ENCODE measurements at places on chromosomes 16 and 17.

DNA sequence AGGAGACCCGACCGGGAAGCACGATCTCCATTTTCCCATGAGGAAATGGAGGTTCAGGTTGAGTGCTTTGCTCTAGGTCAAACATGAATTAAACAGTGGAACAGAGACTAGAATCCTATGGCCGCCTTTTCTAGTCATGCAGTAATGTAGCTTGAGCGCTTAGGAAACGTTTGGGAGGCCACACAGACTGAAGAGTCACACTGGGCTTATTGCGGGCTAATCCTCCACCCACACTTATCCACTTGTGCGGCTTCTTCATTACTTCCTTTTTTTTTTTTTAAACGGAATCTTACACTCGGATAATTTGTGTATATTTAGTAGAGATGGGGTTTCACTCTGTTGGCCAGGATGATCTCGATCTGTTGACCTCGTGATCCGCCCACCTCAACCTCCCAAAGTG lies 26.0 kb downstream of the CACNG3 start:
- no peak for DNase-seq

DNA sequence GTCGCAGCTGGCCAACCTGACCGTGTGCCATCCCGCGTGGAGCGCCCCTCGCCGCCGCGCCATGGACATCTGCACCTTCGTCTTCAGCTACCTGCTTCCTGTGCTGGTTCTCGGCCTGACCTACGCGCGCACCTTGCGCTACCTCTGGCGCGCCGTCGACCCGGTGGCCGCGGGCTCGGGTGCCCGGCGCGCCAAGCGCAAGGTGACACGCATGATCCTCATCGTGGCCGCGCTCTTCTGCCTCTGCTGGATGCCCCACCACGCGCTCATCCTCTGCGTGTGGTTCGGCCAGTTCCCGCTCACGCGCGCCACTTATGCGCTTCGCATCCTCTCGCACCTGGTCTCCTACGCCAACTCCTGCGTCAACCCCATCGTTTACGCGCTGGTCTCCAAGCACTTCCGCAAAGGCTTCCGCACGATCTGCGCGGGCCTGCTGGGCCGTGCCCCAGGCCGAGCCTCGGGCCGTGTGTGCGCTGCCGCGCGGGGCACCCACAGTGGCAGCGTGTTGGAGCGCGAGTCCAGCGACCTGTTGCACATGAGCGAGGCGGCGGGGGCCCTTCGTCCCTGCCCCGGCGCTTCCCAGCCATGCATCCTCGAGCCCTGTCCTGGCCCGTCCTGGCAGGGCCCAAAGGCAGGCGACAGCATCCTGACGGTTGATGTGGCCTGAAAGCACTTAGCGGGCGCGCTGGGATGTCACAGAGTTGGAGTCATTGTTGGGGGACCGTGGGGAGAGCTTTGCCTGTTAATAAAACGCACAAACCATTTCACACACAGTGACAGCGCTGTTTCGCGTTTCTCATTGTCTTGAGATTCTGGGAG lies 2.0 kb upstream of the ZACN start:
- DNase-seq, result no peak

DNA sequence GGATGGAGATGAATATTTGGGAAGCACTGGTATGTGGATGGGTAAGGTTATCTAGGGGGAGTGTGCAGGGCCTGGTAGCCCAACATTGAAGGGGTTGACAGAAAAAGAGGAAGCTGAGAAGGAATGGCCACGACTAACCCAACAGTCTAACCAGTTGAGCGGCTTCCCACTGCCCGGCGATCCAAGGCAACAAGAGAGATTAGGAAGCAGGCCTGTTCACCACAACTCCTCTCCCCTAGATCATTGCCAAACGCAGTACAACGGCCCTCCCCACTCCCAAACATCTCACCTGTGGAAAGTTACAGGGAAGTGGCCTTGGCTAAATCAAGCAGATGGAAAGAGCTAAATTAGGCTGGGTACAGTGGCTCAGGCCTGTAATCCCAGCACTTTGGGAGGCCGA lies 11.2 kb upstream of the RANGRF start:
- DNase-seq, result no peak

- no peak for DNase-seq
Measured at GRCh38 chr16:68636064-68636560, 9.0 kb upstream of the CDH3 start.

DNA sequence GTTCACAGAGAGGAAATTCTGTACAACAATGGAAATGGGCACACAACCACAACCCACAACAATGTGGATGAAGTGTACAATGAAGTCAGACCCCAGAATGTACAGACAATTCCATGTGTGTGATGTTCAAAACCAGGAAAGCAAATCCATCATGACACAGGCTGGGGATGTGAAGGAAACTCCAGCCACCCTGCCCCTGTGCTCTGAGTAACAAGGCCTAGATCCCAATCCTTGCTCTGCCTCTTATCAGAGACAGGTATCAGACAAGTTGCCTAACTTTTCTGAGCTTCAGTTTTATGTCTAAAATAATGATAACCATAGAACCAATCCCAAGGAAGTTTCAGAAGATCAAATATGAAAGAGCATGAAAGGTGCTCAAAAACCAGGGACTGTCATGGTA lies 1.8 kb upstream of the C16orf95 start:
- no peak for DNase-seq

DNA sequence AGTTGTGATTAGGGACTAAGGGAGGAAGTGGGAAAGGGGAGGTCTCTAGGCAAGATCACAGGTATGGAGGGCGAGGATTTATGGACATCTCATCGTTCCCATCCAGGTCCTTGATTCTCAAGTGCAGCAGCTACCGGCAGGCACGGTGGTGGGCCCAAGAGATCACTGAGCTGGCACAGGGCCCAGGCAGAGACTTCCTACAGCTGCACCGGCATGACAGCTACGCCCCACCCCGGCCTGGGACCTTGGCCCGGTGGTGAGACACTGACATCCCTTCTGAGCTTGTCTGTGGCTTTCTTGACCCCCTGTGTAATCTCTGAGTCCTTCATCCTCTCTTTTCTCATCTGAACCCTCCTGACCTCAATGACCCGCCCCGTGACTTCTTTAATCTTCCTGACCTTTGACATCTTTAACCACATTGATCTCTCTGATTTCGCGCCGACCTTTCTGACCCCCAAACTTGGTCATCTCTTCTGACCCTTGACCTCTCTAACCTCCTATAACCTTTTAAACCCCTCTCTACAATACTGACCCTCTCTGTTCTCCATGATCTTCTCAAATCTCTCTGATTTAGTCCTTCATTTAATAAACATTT lies 3.8 kb downstream of the PLD2 start:
- DNase-seq, result no peak

- no peak for DNase-seq
Measured at GRCh38 chr16:55240888-55241287, 83.1 kb upstream of the IRX6 start.

DNA sequence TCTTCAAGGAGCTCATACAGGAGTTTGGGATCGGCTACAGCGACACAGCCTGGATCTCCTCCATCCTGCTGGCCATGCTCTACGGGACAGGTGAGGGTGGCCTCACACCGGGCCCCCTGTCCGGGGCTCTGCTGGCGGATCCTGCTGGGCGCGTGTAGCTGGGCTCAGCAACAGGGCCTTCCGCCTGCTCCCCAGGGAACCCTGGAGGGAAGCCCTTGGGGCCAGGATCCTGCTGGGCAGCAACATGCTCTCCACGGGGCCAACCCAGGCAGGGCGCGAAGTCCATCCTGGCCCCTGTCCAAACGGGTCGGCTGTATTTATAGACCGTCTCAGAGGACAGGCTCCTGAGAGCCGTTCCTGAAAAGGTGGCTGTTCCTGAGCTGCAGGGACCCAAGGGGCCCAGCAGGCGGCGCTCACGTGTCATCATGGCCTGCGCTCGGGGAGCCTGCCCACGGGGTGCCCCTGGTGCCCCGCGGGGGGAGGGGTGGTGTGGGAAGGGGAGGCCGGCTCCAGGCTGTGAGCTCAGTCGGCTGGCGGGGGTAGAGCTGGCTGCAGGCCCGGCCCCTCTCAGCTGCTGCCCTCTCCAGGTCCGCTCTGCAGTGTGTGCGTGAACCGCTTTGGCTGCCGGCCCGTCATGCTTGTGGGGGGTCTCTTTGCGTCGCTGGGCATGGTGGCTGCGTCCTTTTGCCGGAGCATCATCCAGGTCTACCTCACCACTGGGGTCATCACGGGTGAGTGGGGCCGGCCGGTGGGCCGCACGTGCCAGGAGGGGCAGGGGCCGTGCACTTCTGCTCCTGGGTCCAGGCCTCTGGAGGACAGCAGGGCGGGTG lies 7.5 kb downstream of the SLC16A3 start:
- no peak for DNase-seq

GRCh38 chr16:50683689-50684374 lies 2.7 kb upstream of the SNX20 start:
- DNase-seq, result peak; percentile 56

DNA sequence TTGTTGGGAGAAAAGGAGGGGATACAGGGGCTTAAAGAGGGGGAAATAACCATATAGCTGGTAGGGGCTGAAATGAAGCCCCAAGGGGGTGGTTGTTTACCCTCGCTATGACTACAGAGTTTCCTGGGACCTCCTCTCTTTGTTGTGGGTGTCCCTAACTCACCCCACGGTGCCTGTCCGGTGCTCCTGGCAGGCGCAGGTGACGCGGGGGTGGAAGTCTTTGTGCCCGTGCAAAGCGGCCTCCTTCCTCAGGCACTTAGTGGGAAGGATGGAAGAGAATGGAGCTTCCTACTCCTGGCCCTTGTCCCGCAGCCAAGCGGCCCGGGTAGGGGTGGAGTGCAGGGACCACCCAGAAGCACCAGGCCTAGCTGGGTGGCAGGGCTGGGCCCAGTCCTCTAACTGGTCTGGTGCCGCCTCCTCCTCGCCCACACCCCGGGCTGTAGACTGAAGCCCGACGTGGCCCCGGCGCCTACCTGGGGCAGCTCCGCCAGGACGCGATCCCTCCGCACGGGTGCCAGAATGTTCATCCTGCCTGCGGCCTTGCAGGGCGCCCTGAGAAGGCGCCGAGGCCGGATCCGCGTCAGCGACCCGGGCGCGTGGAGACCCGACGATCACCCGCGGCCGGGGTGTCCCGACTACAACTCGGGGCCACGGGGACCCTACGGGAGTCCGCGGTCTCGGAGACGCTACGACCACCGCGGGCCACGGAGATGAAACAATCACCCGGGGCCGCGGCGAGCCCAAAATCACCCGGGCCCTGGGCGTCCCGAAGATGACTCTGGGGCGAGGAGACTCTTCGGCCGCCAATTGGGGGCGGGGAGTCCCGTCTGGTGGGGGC lies 709 bp downstream of the RAB34 start:
- no peak for DNase-seq

GRCh38 chr17:55607731-55608341 lies 96.6 kb upstream of the SMIM36 start:
- no peak for DNase-seq

DNA sequence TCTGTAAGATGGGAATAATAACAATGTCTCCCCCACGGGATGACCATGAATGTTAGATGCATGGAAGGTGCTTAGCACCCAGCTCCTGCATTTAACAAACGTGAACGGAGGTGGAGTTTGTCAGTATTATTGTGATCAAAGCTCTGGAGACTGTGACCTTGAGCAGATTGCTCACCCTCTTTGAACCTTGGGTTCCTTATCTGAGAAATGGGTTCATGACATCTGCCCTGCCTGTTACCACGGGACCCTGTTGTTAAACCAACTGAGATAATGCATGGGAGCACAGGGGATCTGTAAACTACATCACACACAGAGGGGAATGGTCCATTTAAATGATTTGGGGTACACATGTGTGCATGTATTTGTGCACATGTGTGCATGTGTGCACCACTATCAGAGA lies 29.6 kb downstream of the MRM1 start:
- DNase-seq, result no peak

DNA sequence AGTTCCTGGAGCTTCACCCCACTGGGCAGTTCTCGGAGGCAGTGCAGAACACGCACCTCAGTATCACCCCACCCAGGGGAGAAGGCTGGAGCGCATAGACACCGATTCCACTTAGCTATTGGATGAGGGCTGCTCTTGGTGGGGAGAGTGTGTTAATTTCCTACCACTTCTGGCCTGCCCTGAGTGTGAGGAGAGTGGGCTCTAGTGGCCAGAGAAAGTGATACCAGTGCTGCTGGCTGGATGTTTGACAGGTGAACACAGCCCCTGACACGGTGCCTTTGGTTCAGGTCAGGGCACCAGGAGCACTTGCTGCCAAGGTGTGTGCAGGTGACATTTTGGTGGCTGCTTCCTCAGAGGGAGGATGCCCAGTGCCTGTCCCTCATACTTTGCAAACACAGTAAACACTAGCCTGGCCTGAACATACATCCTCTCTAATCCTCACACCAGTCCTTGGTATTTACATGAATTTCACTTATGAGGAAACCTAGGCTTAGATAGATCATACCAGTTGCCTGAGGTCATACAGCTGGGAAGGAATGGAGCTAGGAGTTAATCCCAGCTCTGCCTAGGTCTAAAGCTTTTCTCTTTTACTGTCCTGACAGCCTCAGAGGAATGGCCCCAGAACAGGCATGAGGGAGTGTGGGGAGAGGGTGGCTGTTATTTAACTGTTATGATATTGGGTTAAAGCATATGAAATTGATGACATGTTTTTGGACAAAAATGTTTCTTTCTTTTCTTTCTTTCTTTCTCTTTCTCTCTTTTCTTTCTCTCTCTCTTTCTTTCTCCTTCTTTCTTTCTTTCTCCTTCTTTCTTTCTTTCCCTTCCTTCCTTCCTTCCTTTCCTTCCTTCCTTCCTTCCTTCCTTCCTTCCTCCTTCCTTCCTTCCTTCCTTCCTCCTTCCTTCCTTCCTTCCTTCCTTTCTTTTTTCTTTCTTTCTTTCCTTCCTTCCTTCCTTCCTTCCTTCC lies 21.0 kb upstream of the ITGAX start:
- no peak for DNase-seq

DNA sequence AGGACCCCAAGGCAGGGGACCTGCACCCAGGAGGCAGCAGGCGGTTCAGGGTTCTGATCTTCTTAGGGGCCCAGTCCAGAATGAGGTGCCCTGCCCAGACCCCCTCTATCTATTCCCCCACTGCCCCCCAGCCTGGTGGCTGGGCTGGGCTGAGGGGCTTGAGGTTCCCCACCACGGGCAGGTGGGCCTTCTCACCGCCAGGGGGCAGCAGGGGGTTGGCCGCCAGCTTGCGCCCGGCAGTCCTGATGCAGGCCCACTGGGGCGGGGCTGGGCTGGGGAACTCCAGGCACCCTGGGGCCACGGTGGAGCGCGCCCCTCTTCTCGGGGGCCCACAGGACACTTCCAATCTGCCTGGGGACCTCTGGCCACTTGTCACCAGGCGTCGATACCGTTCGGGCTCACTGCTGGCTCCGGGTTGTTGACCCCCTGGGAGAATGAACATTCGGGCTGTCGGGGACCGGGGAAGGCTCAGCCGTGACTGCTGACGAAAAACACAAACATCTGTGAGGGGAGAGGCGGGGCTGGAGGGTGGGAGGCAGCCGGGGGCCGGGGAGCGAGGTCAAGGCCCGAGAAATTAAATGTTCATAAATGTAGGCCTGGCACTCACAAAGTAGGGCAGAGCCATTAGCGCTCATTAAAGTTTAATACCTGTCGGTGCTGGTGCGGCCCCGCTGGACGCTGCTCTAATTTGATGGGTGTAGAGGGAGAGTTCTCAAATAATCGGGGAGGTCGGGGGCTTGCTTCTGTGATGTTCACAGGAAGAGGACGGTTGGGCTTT lies 219.3 kb upstream of the GSE1 start:
- DNase-seq, result peak; percentile 25
